Pons (tissue), 1 donor: ENCODE measurements at places on chromosomes 6 and 20.

DNA sequence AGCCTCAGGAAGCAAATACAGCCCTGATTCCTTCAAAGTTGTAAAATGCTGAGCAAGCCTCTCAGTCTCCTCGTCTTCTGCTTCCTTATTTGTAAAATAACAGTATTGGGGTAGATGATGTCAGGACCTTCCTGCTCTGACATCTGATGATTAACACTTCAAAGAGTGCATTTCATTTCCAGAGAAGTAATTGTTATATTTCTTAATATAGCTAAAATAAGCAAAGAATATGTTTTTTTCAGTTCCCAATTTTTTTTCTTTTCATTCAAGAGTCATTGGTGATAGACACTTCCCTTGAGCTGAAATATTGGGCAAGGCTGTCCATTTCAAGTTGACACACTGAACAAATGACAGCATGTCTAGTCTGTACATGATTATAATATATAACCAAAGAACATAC is 53.4 kb downstream of the SLX4IP start:
- DNase-seq: no peak

DNA sequence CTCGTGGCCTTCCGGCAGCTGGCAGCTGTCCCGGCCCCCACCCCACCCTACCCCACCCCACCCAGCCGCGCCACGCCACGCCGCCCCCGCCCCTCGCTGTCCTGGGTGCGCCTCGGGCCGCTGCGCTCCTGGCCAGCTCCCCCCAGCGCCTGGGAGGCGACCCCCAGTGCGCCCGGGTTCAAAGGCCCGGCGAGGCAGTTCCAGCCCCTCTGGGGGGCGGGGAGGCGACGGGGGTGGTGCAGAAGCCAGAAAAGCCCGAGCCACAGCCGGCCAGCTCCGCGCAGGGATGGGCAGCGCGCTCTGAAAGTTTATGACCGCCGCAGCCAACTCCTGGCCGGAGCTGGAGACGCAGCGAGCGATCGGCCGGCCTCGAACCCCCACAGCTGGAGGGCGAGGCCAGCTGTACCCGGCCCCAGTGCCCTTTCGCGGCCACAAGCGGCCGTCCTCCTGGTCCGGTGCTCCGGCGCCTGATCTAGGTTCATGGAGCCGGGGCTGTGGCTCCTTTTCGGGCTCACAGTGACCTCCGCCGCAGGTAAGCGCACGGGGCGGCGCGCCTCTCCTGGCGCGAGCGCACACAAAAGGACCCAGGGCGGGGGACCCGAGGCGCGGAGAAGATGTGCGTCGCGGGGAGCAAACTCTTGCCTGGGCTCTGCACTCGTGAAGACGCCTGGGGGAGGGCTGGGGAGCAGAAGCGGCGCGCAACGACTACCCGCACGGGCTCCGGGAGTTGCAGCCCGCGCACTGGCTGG is at the start of gene EDN3:
TSS of gene EDN3 (plus strand) at position 279 of the 749 bp plus-strand sequence. CDS start at position 481, 202 bp downstream.
- no peak for DNase-seq

DNA sequence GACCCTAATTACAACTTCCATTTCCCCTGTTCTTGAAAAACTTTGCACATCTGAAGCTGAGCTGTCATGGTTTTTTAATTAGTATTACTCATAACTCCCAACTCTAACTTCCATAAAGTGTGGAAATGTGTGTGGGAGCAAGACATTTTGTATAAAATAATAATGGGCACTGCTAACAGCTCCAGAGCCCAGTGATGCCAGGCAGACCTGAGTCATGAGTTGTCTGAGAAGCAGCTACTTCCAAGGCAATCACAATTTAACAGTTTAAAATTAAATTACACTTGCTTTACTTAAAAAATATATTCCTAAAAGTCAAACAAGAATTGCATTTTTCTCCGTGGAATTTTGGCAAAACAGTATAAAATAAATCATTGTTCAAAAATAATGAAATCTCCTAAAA is 6.4 kb downstream of the SLC2A12 start:
- no peak for DNase-seq

GRCh38 chr20:44596010-44596409 is 13.6 kb downstream of the PKIG start:
- no peak for DNase-seq

GRCh38 chr6:113858480-113859348 is 1.6 kb downstream of the MARCKS start:
- peak; percentile 82 for DNase-seq

- peak; percentile 66 for DNase-seq
Measured at GRCh38 chr6:130322673-130323268, 43.0 kb upstream of the TMEM200A start.

- DNase-seq: no peak
Measured at GRCh38 chr6:135162678-135163439, 18.2 kb upstream of the MYB start.

DNA sequence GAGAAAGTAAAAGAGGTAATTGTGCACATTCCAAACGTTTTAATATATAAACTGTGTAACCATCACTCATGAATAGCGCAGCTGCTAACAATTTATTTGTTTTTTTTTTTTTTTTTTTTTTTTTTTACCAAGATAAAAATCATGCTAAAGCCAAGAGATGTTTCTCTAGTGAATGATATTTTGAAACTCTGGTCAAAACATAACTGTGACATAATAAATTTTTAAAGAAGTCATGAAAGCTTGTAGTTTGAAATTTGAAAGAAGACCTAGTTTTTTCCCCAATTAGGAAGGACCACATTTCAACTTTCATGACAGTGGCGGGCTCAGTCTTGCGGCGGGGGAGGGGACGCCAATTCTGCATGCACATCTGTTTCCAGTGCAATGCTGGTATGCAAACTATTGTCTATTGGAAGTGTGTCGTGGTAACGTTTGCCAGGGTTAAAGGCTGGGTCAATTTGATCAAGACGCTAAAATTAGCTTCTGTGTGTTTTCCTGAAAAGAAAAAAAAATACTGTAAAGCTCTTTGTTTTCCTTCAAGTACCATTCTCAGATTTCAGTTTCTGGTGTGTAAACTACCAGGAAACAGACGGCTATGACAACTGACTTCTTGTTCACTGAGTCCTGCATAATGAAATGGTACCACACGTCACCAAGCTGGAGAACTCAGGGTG is 211.9 kb downstream of the FOXC1 start:
- DNase-seq: peak; percentile 49

DNA sequence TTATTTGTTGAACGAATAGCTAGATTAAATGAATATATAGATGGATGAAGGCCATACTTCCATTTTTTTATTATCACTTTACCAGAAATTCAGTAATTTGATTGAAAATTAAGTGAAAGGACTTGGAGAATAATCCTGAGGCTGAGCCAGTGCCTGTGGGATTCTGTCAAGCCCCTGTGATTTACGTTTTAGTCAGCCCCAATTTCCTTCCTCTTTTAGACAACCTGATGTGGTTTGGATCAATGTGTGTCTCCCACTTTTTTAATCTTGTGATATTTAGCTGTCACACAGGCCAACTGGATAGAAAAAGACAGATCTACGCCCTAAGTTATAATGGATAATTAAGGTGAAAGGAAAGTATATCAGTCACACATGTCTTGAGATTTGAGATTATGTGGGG is 188.8 kb downstream of the EDN1 start:
- no peak for DNase-seq

- DNase-seq: no peak
Measured at GRCh38 chr20:8221887-8222419, 89.9 kb downstream of the PLCB1 start.

- peak; percentile 41 for DNase-seq
Measured at GRCh38 chr20:19758501-19759331, 658 bp downstream of the RIN2 start.

GRCh38 chr6:65819152-65819551 is 112.1 kb upstream of the EYS start:
- DNase-seq: no peak

DNA sequence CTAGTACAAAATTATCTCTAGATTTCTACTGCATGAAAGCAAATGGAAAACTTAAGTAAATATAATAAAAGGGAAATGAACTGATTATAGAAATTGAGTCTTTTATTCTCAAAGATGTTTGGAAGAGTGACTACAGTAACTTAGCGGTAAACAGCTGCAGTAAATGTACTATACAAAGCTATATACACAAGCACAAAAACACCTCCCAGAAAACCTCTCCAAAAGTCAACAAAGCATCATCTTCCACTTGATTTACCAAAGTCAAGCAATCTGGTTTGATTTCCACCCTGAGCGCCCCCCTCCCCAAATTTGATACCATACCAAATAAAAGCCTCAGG is 142.1 kb upstream of the SHLD1 start:
- DNase-seq: no peak

GRCh38 chr6:90819483-90819882 is 232.6 kb upstream of the MAP3K7 start:
- DNase-seq: peak; percentile 27

DNA sequence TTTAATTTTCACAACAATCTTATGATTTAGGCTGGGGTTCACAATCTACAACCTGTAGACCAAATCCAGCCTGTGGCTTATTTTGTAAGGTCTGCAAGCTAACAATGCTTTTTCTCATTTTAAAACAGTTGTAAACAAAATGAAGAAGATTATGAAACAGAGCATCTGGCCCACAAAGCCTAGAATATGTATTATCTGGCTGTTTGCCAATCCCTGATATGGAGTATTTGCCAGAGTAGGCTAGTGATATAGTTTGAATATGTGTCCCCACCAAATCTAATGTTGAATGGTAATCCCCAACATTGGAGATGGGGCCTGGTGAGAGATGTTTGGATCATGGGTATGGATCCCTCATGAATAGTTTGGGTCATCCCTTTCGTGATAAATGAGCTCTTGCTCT is 201.8 kb downstream of the DHX35 start:
- no peak for DNase-seq

- peak; percentile 32 for DNase-seq
Measured at GRCh38 chr20:41784209-41784958, 166.2 kb upstream of the CHD6 start.

- no peak for DNase-seq
Measured at GRCh38 chr6:145539831-145540230, 195.5 kb downstream of the EPM2A start.

DNA sequence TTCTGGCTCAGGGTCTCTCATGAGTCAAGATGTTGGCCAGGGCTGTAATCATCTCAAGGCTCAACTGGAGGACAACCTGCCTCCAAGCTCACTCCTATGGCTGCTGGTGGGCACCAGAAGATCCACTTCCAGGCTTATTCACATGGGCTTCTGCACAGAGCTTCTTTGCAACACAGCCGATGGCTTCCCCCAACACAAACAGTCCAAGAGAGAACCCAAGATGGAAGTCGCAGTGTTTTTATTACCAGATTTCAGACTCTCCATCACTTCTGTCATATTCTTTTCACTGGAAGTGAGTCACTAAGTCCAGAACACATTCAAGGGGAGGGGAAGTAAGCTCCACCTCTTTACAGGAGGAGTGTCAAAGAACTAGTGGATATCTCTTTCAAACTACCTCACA is 75.5 kb downstream of the CD164 start:
- no peak for DNase-seq

- DNase-seq: no peak
Measured at GRCh38 chr6:100335991-100336390, 128.7 kb downstream of the SIM1 start.

DNA sequence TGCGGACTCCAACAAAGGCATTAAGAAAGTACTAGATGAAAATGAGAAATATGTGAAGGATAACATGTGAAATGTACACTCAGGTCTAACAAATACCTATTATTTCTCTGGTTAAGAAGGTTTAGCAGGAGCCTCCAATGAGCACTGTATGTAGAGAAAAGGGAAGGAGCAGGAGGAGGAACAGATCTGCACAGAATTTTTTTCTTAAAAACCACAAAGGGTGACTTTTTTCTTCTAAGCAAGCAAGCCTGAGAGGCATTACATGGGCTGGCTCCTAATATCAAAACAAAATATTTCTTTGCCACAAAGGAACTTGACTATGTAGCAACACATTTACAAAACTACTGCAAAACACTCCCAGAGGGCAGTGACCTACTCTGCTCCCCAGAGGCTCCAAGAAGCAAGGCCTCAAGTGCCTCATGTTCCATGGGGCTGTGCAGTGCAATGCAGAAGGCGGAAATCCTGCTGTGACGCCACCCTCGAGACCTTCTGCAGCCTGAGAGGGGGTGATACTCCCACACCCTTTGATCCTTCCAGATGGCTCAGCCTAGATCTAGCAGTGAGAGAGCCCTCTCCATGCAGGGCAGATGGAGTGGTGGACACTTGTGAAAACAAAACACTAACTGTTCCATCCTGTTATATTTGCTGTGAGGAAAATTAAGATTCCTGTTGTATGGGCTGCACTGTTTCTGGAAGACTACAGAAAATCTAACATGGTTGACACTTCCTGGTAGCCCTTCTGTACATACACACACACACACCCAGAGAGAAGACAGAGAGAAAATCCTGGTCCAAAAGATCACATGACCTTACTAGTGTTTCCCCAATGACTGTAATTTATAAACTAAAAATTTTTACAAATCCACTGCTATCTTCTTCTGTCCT is 36.0 kb upstream of the SMIM29 start:
- peak; percentile 79 for DNase-seq

DNA sequence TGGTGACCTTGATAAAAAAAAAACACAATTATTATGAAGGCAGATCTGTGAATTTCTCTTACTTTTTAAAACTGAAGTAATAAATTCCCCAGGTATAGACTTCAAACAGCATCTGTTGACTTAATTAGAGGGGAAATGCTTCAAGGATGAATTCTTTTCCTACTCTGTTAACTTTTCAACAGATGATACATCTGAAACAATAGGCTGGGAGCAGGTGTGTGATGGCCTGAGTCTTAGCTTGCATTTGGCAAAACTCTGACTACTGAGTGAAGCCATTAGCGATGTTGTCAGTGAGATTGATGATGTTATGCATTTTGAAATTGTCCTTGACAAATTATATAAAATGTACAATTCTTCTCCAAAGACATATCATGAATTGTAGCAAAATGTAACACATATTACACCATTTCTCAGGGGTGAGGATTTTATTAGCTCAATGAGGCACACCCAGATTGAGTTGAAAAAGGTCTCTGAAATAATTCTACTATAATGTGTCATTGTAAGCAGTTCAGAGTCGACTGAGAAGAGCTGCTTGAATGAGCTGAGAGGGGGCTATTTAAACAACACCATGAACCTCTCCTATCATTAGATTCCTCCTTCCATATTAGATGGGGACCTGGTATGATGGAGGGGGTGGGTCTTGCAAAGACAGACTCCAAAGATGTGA is 39.6 kb upstream of the OGFRL1 start:
- no peak for DNase-seq

DNA sequence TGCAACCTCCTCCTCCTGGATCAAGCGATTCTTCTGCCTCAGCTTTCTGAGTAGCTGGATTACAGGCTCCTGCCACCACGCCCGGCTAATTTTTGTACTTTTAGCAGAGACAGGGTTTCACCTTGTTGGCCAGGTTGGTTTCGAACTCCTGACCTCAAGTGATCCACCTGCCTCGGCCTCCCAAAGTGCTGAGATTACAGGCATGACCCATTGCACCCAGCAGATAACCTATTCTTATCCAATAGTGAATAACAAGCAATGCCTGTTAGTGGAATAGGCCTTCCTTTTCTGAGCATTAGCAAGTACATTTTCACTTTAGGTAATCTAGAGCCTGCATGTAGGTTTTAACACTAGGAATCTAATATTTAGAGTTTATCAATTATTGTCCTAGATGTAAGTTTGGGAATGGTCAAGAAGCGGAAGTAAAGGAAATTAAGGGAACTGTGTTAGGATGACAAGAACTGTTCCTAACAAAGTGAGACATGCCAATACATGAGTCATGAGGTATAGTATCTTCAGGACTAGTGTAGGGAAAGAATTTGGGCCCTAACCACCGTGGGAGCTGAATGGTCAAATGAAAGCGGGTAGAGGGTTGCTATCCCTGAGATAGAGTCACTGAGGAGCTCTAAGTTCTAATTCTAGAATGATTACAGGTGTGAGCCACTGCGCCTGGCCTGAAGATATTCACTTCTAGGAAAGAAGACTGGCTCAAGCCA is 15.0 kb downstream of the BLTP3A start:
- DNase-seq: no peak

GRCh38 chr6:122286512-122286911 is 112.9 kb upstream of the HSF2 start:
- no peak for DNase-seq
